ENCODE measurements at places on chromosomes 1 and 21.

- no peak for DNase-seq
Observed at GRCh38 chr1:185318431-185319138, 1.5 kb upstream of the IVNS1ABP start.

GRCh38 chr1:37282764-37283163, 191.6 kb upstream of the ZC3H12A start:
- DNase-seq: no peak

- no peak for DNase-seq
Observed at GRCh38 chr1:20936216-20936615, 149.1 kb upstream of the HP1BP3 start.

GRCh38 chr1:160397651-160398050, 2.7 kb upstream of the VANGL2 start:
- no peak for DNase-seq

GRCh38 chr1:15261155-15262002, 14.4 kb downstream of the FHAD1 start:
- DNase-seq: no peak

DNA sequence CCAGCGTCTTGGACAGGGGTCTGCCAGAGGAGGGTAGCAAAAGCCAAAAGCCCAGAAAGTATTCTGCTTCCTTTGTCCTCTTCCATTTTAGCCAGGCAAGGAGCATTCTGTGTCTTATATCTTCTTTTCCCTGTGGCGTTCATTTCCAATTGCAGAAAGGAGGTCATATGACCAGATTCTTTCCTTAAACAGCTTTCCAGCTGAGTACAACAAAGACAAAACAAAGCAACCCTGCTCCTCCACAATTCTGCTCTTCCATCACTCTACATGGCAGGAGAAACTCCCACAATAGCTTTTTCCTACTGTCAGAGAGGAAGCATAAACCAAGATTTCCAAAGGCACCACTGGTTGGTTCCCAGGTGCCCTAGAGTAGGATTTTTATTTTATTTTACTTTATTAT, 19.7 kb downstream of the ENSA start:
- no peak for DNase-seq

DNA sequence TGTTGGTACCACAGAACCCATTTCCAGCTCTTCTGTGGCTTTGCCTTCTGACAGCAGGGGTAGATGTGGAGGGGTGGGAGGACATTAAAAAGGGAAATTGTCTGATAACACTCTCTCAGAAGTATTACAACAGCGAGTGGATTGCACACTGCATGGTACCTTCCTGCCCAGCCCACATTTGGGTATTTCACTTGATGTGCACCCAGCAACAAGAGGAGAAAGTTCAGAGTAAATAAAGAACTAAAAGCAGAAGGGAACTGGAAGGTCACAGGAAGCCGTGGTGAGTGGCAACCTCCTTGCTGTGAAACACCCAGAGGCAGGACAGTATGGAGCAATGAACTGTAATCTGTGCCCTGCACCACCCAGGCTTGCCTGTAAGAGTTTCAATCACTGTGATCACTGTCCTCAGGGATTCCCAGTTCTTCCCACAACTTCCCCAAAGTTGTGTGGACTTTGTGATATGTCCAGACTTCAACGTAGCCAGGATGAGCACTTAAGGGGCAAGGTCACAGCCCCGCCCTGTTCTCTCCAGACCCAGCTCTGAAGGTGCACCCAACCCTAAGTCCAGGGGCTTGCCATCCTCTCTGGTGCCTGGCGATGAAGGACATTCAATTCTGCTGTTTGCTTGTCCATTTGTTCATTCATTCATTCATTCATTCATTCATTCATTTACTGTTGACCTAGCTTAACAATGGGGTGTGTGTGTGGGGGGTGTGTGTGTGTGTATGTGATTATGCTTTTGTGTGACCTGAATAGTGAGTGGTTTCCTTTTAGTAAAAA, 18.7 kb upstream of the F5 start:
- no peak for DNase-seq

- DNase-seq: no peak
Observed at GRCh38 chr1:156652131-156652991, 10.4 kb downstream of the BCAN start.

DNA sequence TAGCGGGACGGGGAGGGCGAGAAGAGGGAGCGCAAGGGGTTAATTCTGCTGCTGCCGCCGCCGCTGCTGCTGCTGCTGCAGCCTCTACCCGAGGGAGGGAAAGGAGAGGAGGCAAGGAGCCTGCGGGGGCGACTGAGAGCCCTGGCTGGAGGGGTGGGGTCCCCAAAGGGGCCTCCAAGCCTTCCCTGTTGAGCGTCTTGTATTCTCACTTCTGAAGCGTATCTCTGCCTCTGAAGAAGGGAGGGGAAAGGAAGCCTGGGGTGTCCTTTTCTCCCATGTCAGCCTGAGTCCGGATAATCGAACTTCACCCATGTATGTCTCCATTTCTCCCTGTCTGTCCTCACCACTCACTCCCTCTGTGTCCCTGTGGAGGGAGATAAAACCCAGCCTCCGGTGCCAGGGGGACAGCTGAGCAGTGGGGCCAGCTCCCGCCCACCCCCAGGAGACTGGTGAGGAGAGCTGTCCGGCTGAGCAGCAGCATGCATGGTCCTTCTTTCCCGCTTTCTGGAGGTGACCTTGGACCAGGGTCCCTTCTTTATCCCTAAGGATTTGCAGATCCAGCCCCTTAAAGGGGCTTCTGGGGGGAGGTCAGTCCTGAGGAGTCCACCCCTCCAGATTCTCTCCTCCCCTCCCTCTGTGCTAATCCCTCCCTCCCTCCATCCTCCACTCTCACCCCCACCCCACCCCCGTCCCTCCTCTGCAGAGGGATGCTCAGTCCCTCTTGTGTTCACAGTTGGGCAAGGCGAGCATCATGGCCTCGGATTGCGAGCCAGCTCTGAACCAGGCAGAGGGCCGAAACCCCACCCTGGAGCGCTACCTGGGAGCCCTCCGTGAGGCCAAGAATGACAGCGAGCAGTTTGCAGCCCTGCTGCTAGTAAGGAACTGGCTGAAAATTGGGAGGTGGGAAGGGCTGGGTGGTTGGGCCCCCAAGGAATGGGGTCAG, 1.0 kb downstream of the NCDN start:
- no peak for DNase-seq

GRCh38 chr1:26593385-26593784, 63.8 kb downstream of the RPS6KA1 start:
- no peak for DNase-seq

DNA sequence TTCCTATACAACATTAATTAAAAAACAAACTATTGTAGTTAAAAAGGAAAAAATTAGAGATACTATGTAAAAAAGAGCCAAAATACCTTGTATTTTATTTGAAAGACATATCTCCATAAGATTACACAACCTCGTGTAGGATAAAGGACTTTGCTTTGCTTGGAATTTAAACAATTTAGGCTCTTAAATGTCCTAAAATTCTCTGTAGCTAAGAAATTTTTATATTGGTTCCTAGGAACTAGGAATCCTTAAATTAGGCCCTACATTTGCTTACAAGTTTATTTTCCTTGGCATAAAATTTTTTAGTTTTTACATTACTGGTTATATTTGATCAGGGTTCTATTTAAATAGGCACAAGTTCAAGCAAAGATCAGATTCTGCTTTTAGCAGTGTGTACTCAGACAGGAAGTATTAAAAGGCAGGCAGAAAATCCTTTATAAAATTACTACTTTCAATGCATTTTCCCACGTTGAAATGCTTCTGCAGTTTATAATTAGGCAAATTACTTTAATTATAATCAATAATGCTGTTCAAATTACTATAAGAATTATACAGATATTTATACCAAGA, 3.4 kb upstream of the ANGPTL3 start:
- DNase-seq: no peak

GRCh38 chr1:203645996-203646395, 19.4 kb downstream of the ATP2B4 start:
- DNase-seq: no peak

DNA sequence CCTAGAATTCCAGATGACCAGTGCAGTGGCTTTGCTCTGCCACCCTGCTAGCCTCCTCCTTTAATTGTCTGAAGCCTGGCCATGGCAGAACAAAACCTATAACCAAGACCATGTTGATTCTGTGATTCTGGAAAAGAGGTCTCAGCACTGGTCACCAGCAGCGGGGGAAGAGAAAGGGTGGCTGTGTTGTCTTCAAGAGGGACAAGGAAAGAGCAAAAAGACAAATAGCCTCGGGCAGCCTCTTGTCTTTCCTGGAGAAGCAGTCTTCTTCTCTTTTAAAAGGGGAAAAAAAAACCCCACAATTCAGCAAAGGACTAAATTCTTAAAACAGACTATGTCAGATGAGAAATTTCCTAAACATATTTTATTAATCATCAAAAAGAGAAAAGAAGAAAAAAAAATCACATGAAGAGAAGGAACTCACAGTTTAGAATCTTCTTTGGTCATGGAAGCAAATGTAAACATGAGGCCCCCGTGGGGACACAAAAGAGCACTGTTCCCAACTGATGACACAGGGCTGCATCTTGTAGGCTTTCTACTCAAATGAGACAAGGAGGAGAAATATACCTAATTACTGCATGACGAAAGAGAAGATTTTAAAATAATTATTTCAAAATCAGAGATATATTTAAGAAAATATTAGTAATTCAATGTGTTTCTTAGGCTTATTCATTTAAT, 36.3 kb upstream of the RAP1GAP start:
- DNase-seq: no peak

GRCh38 chr1:177858332-177858821, 111.5 kb downstream of the SEC16B start:
- no peak for DNase-seq

- DNase-seq: no peak
Observed at GRCh38 chr1:231557898-231558707, 29.6 kb downstream of the TSNAX start.

Measured in 8988T (cell line).